T-helper 17 cell (primary cell): ENCODE measurements at places on chromosomes 11 and 22.

- DNase-seq, result no peak
- peaks cover 3% of the 10 kb centered on the region for H3K4me1 ChIP-seq
- H3K36me3 ChIP-seq, result peaks cover 2% of the 10 kb centered on the region
- H3K27ac ChIP-seq, result no peak overlapping the region
- H3K4me3 ChIP-seq, result no peak overlapping the region
These were observed 42.9 kb upstream of the SHISAL1 start for GRCh38 chr22:44355716-44356070.

GRCh38 chr11:72581067-72581466 lies 93.2 kb downstream of the PDE2A start:
- no peak overlapping the region for H3K4me3 ChIP-seq
- no peaks in the 10 kb centered on the region for H3K27me3 ChIP-seq
- DNase-seq, result no peak
- H3K36me3 ChIP-seq, result no peaks in the 10 kb centered on the region
- H3K27ac ChIP-seq, result no peak overlapping the region
- H3K4me1 ChIP-seq, result peaks cover 23% of the 10 kb centered on the region

- DNase-seq, result no peak
- H3K36me3 ChIP-seq, result no peaks in the 10 kb centered on the region
- H3K27me3 ChIP-seq, result no peaks in the 10 kb centered on the region
- no peak overlapping the region for H3K4me3 ChIP-seq
- peak overlapping the region; percentile 81 for H3K27ac ChIP-seq
These were observed 74.2 kb downstream of the MORC2 start for GRCh38 chr22:30894371-30894740.

- H3K27me3 ChIP-seq, result no peaks in the 10 kb centered on the region
- DNase-seq, result no peak
- peaks cover 2% of the 10 kb centered on the region for H3K4me1 ChIP-seq
- H3K36me3 ChIP-seq, result peaks cover 6% of the 10 kb centered on the region
- no peak overlapping the region for H3K4me3 ChIP-seq
- H3K27ac ChIP-seq, result no peak overlapping the region
These were observed 55.4 kb upstream of the B3GNT6 start for GRCh38 chr11:76978818-76979217.

GRCh38 chr22:37145180-37146050 lies 4.3 kb downstream of the IL2RB start:
- H3K4me3 ChIP-seq, result peak overlapping the region; percentile 94
- H3K4me1 ChIP-seq, result peaks cover 54% of the 10 kb centered on the region

DNA sequence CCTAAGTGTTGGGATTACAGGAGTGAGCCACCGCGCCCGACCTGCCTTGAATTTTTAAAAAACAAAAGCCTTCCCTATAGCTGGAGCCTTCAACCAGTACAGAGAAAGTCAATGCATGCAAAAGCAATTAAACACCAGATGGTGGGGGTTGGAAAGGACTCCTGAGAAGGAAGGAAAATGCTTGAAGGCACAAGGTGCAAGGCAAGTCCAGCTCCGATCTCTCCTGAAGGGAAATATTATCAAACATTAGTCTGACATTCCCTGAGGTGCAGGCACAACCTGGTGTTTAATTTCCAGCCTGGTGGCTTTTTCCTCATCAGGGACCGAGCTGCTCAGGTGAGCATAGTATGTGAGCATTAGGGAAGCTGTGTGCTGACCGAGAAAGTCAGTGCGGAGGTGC lies 12.9 kb upstream of the RAPSN start:
- H3K4me1 ChIP-seq, result peaks cover 4% of the 10 kb centered on the region
- no peak for DNase-seq
- no peak overlapping the region for H3K4me3 ChIP-seq
- H3K27me3 ChIP-seq, result no peaks in the 10 kb centered on the region

- peaks cover 27% of the 10 kb centered on the region for H3K4me1 ChIP-seq
- no peaks in the 10 kb centered on the region for H3K27me3 ChIP-seq
- DNase-seq, result no peak
These were observed 14.7 kb downstream of the SSH3 start for GRCh38 chr11:67317888-67318555.

DNA sequence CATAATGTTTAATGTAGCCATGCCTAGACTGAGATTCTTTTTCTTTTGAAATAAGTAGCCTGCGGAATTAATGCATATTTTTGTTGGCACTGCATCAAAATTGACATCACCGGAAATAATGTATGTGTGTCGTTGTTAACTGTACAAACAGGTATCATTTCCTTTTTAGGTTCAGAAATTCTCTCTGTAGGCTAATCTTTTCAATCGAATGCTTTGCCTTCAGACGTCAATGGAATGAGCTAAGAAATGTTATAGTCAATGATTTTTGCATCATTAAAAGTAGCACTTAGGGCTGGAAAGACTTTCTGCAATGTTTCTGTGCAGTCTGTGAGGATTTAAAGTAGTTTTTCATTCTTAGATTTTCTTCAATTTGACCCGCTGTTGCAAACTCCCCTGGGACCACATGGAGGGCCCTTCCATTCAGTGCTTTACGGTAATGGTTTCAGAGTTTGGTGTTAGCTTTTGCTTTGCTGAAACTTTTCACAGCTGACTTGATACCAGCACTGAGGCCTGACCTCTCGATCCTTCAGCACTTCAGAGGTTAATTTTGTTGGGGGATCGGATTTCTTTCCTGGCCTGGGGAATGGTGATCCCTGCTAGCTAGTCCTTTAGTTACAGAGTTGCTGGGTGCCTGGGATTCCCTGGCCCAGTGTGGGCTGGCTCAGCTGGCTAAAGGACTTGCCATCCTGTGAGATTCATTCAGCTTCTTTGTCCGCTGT lies 137.8 kb downstream of the DBX1 start:
- H3K27me3 ChIP-seq, result peaks cover 10% of the 10 kb centered on the region
- no peak for DNase-seq
- no peak overlapping the region for H3K27ac ChIP-seq
- peaks cover 1% of the 10 kb centered on the region for H3K36me3 ChIP-seq
- H3K4me3 ChIP-seq, result no peak overlapping the region

GRCh38 chr11:106087815-106088435 lies 10.5 kb downstream of the AASDHPPT start:
- DNase-seq, result peak; percentile 11
- peaks cover 29% of the 10 kb centered on the region for H3K4me1 ChIP-seq
- H3K27ac ChIP-seq, result peak overlapping the region; percentile 41
- H3K4me3 ChIP-seq, result no peak overlapping the region

DNA sequence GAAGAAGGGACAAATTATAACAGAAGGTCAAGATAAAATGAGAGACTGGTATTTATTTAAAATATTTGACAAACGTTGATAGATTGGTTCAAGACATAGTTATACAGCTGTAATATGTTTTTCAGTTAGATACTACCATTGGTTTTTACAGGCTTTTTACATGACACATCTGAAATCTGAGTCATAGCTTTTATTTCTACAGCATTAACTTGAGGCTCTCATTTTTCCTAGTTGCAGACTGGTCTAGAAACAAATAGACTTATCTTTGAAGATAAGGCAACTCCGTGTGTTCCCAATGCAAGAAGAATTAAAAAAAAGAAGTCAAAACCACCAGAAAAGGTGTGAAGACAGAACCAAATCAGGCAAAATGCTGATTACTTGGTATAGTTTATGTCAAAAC lies 31.3 kb downstream of the CEP57 start:
- no peaks in the 10 kb centered on the region for H3K27me3 ChIP-seq
- no peak overlapping the region for H3K4me3 ChIP-seq
- no peak for DNase-seq
- no peaks in the 10 kb centered on the region for H3K4me1 ChIP-seq
- H3K27ac ChIP-seq, result no peak overlapping the region

DNA sequence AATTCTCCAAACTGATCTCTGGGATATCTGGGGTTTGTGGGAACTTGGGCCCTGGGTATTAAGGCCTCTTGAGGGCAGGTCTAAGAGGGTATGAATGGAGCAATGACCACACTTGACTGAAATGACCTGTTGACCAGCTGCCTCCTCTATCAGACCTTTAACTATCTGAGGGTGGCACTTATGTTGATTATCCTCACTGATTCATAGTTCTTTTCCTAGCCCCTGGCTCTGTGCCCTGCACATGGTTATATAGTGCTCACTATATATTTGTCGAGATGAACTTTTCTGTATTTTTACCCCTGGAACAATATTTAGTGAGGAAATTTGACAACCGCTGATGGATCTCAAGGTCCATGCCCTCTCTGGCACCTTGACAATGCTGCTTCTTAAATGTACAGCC lies 305.5 kb upstream of the PLET1 start:
- H3K27me3 ChIP-seq, result peaks cover 61% of the 10 kb centered on the region
- no peaks in the 10 kb centered on the region for H3K4me1 ChIP-seq
- no peak overlapping the region for H3K4me3 ChIP-seq
- no peak for DNase-seq
- H3K27ac ChIP-seq, result no peak overlapping the region

DNA sequence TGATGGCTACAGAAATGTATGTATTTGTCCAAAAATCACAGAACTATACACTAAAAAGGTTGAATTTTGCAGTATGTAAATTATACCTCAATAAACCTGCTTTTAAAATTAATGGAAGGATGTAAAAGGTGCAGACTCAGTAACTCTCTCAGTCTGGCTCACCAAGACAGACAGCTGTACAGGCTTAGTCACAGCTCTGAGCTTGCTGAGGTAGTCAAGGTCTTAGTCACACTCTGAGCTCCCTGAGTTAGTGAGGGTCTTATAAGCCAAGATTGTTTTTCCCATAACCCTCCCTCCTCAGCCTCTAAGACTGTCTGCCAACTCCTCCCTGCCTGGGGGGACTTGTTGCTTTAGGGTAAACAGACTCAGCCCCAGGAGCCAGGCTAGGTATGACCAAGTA lies 59.3 kb upstream of the IZUMO1R start:
- no peak overlapping the region for H3K4me3 ChIP-seq
- H3K27me3 ChIP-seq, result no peaks in the 10 kb centered on the region
- no peak for DNase-seq

DNA sequence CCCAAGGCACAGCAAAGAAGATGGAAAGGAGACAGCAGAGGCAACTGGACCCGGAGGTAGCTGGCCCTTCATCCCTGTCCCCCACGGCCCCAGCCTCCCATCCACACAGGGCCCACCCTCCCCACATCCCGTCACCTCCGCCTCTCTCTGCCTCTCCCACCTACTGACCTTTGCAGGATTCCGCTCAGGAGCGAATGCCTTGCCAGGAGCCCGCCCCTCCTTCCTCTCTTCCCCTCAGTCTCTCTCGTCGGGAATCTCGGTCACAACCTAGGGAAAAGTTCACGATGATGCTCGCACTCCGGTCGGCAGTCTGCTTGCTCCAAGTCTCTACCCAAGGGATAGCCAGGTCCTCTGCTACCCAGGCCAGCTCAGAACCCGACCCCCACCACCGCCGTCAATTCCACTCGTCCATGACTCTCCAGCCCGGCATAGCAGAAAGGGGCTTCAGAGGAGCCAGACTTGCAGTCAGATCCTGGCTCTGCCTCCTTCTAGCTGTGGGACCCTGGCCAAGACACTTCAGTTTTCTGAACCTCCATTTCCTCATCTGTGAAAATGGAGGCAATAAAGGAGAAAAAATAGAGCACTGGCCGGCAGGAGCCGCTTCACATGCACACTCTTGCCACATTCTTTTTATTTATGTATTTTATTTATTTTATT lies 10.2 kb downstream of the AHNAK start:
- no peaks in the 10 kb centered on the region for H3K27me3 ChIP-seq
- H3K27ac ChIP-seq, result peak overlapping the region; percentile 100
- no peak for DNase-seq
- H3K36me3 ChIP-seq, result peaks cover 11% of the 10 kb centered on the region

DNA sequence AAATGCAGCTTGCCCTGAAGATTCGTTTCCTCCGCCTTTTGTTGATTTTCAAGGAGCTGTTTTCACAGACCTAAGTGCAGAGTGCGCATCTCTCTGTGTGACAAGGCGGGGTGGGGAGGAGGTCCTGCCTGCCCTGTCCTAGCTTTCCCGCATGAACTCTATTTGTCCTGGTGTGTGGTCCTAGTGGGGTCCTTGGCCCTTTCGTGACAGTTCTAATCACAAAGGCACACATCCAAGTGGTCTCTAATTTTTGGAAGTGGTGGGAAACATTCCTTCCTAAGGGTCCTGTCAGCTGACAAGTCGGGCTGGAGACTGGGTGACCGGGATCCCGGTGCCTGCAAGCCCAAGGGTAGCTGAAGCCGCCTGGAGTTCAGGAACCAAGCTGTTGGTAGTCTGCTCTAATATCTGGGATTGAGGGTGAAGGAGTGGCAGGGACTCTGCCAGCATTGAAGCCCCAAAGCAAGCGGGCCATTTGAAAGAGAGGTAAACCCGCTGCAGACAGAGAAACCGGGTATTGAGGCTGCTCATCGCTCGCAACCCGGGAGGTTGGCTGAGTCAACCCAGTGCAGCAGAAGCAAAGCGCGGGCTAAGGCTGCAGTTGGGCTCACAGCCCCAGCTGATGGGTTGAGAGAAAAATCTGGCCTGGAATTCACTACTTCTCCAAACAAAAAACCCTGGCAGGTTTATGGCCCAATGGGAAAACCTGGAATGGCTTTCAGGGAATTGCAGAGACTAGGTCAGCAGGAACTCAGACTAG lies 28.1 kb upstream of the FBXO3 start:
- peaks cover 4% of the 10 kb centered on the region for H3K4me1 ChIP-seq
- H3K27ac ChIP-seq, result no peak overlapping the region
- H3K36me3 ChIP-seq, result no peaks in the 10 kb centered on the region
- no peak for DNase-seq
- peaks cover 64% of the 10 kb centered on the region for H3K27me3 ChIP-seq
- H3K4me3 ChIP-seq, result no peak overlapping the region

DNA sequence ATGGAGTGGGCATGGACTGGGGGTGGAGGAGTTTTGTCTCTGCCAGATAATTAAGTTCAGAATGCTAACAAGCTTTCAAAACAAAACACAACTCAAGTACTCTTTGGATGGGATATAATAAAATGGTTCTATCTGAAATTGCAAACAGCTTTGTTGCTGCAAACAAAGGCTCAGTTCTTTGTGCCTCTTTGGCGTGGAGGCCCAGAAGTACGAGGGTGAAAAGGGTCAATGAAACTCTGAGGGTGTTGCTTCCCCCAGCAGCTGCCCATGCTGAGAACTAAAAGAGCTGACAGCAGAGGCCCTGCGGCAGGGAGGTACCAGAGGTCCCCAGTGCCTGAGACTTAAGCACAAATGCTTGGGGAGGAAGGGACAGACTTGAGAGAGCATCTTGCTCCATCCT lies 26.5 kb upstream of the IGSF22 start:
- no peak for DNase-seq
- no peak overlapping the region for H3K27ac ChIP-seq
- H3K4me3 ChIP-seq, result no peak overlapping the region

GRCh38 chr11:72375241-72375960 lies 58.9 kb downstream of the CLPB start:
- no peak overlapping the region for H3K4me3 ChIP-seq
- no peak overlapping the region for H3K27ac ChIP-seq
- no peaks in the 10 kb centered on the region for H3K27me3 ChIP-seq
- H3K36me3 ChIP-seq, result peaks cover 16% of the 10 kb centered on the region

DNA sequence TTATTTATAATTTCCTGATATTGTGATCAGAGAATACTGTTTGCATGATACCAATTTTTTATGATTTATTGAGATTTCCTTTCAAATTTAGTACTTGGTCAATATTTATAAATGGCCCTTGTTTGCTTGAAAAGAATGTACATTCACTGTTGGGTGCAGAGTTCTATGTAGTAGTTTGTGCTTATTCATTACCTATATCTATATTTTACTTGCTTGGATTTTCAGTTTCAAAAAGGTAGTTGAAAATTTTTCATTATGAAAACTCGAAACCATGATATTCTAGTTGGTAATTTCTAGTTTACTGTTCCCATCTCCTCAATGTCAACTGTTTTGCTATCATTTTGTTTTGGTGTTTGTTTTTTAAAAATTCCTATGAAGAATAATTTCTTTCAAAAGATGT lies 155.7 kb downstream of the AASDHPPT start:
- no peaks in the 10 kb centered on the region for H3K27me3 ChIP-seq
- H3K36me3 ChIP-seq, result no peaks in the 10 kb centered on the region
- H3K4me3 ChIP-seq, result no peak overlapping the region
- DNase-seq, result no peak
- no peaks in the 10 kb centered on the region for H3K4me1 ChIP-seq
